Right renal pelvis (tissue), 4 donors: ENCODE measurements at places on chromosomes 1 and 21.

DNA sequence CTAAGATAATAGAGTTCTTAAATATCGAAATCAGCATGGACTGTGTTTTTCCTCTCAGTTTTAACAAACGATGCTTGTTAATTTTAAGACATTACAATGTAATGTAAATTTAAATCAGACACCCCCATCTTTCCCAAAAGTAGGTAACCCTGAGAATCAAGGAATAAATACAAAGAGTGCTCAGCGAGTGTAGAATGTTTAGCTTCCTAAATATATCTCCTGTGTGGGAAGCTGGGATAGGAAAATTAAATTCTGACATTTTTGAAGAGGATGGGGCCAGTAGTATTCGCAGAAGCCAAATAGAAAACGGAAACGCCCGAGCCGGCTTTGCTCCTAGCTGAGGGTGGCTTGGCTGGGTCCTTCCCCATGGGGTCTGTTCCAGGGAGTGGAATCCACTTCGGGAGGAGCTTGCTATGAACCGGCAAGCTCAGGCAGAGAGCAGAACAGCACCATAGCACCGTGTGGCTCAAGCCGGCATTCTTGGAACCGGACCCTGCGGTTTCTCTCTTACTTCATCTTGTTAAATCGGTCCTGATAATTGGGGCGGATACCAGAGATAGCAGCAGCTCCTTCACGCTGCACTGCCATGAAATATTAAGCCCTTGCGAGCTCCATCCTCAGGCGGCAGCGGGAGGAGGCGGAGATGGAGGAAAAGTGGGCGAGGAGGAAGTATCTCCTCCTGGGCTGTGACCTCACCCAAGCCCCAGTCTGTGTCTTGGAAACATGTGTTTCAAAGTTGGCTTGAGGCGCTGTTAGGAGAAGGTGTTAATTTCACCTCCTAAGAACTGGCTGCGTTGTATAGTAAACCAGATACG, 24.9 kb downstream of the MAP3K7CL start:
- no peak for DNase-seq

GRCh38 chr1:58548371-58548770, 1.8 kb upstream of the OMA1 start:
- no peak for DNase-seq

DNA sequence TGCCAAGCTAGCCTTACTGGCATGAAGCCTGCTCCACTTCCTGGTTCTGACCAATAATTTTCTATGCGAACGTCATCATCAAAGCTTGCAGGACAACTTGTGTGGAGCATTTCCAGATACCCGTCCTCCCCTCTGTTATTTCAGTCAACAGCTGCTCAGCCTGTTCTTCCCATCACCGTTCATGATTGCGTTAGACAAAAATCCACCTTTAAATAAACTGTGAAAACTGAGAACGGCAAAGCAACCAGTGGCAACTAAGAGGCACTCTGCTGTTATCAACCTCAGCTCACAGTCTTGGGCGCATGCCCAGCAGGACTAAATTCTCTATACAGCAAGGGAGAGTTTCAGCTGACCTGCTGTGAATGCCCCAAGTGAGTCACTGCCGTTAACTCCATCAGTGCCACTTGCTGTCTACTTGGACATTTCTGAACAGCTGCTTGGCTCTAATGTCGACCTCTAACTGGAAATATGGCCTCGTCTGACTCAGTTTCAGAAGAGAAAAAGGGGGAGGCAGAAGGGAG, 207.4 kb upstream of the RUNX1 start:
- no peak for DNase-seq

DNA sequence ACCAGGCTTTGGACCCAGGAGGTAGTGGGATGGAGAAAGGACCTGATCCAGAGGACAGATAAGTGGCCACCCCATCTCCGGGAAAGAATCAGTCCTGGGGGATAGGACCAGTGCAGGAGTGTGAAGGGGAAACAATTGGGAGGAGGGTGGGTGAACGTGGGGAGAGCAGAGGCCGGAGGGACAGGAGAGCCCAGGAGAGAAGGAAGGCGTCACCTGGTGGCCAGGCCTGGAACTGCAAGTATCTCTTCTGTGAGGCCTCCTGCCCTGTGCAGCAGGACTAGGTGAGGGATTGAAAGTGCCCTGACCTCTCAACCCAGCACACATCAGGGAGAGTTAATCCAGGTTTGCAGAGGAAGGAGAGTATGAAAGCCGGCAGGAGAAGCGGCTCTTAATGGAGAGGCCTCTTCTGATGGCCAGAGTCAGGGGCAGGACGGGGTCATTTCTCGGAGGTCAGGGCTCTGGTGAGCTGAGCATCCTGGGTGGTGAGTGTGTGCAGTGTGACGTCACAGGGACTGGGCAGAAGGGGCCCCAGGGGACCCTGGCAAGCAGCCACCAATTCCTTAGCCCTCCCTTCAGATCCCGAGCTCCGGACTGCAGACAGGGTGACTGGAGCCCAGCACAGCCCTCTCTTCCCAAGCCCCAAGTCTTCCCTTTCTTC, 9.2 kb upstream of the LAD1 start:
- DNase-seq, result peak; percentile 65

- DNase-seq, result no peak
Observed at GRCh38 chr1:183694066-183694465, 41.0 kb upstream of the APOBEC4 start.

DNA sequence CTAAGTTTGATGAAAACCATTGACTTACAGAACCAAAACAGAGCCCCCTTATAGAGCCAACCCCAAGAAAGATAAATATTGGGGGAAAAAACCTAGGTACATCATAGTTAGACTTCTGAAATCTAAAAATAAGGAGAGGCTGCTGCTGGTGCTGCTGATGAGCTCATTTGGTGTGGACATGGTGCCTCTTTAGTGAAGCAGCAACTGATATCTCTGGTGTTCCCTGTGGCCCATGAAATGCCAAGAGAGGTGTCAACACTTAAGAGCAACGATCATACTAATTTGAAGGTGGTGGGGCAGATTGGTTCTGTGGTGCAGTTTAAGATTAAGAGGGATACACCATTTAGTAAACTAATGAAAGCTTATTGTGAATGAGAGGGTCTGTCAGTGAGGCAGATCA, 35.9 kb downstream of the ST3GAL3 start:
- DNase-seq, result no peak

DNA sequence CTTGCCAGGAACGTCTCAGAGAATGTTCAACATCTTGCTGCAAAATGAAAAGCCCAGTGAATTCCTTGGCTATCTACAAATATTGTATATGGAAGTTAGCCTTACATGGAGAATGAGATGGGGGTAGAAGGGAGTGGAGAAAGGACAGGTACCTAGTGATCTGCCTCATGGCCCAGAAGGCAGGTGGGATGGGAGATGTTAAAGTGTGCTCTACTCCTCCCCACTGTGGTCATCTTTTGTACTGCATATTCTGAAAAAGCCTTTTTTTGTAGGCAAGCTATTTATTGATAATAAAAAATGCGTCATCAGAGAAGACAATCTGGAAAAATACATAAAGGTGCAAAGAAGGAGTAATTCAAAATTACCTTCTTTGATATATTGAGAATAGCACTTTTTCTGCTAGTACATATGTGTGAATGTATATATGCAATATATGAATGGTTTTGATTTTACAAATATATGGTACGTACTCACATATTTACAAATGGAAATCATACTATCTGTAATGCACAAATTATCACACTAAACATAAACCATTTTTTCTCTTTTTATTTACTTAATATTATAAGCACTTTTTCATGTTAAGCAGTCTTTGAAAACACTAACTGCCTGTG, 19.1 kb upstream of the SLC5A9 start:
- no peak for DNase-seq

DNA sequence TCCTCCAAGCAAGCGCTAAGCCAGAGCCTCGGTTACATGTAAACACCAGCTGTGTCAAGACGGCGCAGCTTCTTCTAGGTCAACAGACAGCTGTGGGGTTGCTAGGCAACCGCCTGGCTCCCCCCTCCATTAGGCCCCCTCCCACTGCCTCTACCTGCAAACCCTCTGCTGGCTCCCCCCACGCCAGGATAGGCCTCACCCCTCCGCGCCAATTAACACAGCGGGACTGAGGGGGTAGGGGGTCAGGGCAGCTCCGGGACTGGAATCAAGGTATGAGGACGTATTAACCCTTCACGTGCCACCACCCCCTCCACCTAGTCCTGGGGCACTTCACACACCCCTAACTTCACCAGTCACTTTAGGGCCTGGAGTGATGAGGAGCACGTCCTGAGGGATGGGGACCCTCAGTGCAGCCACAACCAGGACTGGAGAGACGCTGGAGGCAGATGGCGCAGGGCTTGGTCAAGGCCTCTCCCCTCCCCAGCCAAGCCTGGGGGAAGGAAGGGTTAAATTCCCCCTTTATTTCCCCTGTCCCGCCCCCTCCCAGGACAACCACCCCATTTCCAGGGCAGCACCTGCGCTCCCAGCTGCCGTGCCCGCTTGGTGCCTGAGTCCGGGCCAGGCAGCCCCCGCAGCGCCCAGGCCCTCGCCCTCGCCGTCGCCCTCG, 37.4 kb upstream of the WASF2 start:
- DNase-seq, result peak; percentile 72

DNA sequence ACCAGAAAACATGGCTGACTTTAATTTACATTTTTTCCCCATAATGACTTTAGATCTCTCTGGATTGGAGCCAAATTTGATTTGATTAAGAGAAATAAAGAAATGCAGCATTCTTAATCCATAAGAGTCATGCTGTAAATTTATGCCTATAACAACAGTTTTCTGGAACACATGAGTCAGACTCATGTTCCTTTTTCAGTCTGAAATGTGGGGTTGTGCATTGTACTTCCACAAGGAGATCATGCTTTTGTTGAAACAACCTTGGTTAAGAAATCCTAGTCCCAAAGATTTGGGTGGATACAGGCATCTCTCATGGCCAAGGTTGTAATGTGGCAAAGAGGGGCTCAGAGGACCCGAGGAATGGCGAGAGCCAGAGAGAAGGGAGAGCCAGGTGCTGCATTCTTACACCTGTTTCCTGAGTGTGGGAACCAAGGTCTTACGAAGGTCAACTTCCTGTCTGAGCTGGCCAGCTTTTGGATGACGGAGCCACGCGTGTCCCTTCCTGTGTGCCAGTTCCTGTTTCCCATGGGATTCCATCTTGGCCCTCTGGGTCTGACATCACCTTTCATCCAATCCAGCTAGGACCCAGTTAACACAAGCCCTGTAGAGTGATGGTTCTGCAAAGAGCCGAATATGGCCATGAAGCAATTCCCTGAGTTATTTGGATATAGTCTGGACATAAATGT, 23.1 kb downstream of the CLDN14 start:
- DNase-seq, result no peak

- no peak for DNase-seq
Observed at GRCh38 chr1:30283199-30283962, 440.0 kb downstream of the MATN1 start.

- DNase-seq, result no peak
Observed at GRCh38 chr1:176656257-176656995, 193.5 kb downstream of the PAPPA2 start.

DNA sequence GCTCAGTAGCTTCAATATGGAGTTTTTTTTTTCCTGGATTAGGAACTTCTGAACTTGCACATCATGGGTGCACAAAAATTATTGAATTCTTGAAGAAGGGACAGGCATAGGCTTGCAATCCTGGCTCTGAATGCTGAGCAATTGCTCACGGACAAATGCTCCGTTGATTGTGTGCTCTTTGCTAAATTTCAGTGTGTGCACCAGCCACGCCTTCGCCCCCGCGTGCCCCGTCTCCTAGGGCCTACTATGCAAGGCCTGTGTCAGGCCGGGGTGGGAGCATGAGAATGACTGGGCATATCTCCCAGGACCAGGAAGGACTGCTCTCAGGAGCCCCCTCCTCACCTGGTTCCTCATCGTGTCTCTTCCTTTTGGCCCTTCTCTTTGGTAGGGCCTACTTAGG, 17.4 kb downstream of the IL6R start:
- no peak for DNase-seq

DNA sequence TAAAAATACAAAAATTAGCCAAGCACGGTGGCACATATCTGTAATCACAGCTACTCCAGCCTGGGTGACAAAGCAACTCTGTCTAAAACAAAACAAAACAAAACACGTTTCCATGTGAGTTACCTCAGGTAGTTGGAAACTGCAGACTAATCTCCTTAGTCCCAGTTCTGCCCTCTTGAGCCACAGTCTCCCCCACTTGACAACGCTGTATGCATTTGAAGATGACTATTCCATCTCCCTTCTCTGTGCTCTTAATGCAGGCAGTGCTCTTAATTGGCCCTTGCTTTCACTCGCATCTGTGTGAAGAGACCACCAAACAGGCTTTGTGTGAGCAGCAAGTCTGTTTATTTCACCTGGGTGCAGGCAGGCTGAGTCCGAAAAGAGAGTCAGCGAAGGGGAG, 19.6 kb upstream of the DHCR24 start:
- no peak for DNase-seq

GRCh38 chr1:208002672-208003071, 91.7 kb upstream of the CD34 start:
- DNase-seq, result no peak

- no peak for DNase-seq
Observed at GRCh38 chr1:94560333-94560732, 18.8 kb upstream of the F3 start.

DNA sequence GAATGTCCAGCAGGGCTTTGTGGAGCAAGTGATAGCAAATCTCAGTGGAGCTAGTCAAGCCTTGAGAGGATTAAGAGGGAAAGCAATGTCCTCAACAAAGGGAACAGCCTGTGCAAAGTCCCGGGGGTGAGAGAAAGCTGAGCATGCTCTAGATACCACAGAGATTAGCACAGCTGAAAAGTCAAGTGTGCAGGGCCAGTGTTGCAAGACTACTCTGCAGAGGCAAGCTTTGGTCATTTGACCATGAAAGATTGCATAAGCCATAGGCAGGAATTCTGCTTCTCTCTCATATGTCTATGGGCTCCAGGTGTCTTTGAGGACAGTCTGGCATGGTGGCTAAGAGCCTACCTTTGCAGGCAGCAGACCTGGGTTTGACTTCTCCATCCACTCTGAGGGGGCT, 181.0 kb upstream of the JUN start:
- no peak for DNase-seq

DNA sequence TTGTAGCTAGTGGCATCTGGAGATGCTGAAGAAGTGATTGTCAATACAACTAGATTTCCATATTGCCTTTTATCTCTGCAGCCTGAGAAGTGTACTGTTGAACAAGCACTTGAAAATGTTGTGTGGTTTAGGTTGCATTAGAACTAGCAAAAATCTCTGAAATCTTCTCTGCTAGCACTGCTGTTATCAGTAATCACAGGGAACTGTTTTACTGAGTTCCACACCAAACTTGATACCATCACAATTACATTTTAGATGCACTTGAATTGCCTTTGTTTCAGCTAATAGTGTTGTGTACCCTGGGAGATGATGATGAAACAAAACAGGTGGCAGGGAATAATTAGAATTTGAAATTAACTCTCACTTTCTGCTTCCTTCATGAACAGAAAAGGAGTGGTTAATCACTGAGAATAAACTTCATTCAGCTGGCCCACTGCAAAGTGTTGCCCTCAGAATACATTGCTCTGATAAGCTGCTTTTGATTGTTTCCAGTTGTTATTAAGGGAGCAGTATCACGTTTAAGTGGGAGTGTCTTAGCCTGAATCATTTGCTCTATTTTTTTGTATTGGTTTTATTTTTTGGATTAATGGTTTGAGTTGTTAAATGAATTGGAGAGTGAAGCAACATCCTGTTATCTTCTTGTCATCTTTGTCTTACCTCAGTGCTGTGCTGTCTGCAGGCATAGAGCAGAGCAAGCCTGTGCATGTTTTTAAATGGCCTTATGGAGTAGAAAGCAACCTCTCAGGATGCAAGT, 13.0 kb downstream of the FAM20B start:
- DNase-seq, result no peak
